ENCODE measurements at places on chromosomes 2 and 18.

GRCh38 chr2:28780496-28780895 is 28.9 kb downstream of the PPP1CB start:
- DNase-seq, result no peak

- no peak for DNase-seq
These were observed 42.1 kb downstream of the HS1BP3 start for GRCh38 chr2:20608666-20609348.

DNA sequence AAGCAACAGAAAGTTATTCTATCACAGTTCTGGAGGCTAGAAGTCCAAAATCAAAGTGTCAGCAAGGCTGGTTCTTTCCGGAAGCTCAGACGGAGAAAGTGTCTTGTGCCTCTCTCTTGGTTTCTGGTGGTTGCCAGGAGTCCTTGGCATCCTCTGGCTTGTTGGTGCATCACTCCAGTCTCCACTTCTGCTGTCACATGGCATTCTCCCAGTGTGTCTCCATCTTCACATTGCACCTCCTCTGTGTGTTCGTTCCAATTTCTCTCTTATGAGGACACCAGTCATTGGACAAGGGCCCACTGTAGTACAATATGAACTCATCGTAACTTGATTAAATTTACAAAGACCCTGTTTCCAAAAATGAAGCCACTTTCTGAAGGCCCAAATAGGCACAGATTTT is 175.4 kb upstream of the ATP5MC3 start:
- DNase-seq, result no peak

DNA sequence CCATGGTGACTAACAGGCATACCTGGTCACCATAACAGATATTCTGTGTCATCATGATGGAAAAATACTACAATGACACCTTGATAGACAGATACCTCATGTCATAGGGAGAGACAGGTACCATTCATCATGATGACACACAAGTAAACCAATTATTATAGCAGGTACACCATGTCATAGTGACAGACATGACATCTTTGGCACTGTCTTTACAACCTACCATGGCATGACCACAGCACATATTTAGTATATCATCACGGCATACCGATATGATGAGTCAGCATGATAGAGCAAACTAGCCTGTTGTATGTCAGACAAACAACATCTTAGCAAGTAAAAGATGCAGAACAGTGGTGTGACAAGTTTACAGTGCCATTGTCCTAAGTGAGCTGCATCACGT is 101.3 kb upstream of the KLHL29 start:
- DNase-seq, result no peak

DNA sequence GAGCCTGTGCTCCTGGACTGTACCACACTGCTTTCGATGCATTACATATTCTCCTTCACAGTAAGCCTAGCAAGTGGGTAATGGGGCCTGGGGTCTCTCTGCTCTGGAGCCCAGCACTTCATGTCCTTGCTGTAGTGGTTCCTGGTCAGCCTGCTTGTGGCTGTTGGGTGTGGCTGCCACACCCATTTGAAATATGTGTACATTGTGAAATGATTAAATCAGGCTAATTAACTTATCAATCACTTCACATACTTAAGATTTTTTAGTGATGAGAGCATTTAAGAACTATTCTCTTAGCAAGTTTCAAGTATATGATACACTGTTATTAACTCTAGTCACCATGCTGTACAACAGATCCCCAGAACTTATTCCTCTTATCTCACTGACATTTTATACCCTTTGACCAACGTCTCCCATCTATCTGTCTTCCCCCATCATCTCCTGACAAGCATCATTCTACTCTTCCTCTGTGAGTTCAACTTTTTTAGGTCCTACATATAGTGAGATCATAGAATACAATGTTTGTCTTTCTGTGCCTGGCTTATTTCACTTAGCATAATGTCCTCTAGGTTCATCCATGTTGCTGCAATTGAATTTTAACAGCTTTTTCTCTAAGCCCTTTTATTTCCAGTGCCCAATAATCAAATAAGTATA is 92.1 kb downstream of the LYPD6 start:
- peak; percentile 15 for DNase-seq

GRCh38 chr2:36485521-36485920 is 112.4 kb downstream of the FEZ2 start:
- peak; percentile 92 for DNase-seq

DNA sequence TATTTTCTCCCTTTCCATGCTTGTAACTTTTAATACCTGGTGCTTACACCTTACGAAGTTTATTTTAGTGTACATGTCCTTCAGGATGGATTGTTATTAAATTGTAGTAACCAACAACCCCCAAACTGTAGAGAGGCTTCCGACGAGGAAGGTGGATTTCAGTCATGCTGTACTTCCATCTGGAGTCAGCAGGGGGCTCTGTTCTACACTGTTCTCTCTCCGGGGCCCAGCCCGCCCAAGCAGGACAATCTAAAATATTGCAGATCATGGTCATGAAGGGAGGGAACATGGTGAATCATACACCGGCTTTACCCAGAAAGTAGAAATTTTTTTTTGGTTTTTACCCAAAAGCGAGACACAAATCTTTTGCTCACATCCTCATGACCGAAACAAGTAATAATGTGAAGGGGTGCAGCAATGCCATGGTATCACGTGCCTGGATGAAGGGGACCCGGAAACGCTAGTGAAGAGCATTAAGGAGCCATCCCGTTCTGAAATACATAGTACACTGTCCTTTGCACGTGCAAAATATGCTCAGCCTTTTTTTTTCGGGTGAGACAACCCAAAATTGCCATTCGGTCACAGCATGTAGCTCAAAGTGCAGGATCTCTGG is 884.8 kb downstream of the EPHA4 start:
- peak; percentile 52 for DNase-seq

DNA sequence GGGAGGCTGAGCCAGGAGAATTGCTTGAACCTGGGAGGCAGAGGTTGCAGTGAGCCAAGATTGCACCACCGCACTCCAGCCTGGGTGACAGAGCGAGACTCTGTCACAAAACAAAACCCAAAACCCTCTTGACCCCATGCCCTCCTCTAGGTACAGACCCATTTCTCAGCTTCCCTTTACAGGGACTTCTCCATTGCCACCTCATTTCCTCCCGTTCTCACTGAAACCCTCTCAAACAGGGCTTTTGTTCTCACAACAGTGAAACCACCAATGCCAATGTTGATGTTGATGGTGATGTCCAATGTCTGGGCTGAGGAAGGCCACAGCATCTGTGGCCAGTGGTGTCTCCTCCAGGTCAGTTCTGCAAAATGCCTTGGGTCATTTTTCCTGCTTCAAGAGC is 69.0 kb upstream of the ZCCHC2 start:
- DNase-seq, result no peak

DNA sequence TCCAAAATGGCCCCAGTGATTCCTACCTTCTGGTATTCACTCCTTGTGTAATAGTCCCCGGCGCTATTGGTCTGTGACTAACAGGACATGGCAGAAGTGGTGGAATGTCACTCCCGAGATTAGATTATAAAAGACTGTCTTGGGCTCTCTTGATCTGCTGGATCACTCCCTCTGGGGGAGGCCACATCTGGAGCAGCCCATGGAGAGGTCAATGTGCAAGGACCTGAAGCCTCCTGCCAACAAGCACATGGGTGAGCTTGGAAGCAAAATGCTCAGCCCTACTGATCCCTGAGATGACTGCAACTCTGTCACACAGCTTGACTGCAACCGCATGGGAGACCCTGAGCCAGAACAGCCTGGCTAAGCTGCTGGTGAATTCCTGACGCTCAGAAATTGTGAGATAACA is 94.3 kb upstream of the GLI2 start:
- DNase-seq, result no peak

DNA sequence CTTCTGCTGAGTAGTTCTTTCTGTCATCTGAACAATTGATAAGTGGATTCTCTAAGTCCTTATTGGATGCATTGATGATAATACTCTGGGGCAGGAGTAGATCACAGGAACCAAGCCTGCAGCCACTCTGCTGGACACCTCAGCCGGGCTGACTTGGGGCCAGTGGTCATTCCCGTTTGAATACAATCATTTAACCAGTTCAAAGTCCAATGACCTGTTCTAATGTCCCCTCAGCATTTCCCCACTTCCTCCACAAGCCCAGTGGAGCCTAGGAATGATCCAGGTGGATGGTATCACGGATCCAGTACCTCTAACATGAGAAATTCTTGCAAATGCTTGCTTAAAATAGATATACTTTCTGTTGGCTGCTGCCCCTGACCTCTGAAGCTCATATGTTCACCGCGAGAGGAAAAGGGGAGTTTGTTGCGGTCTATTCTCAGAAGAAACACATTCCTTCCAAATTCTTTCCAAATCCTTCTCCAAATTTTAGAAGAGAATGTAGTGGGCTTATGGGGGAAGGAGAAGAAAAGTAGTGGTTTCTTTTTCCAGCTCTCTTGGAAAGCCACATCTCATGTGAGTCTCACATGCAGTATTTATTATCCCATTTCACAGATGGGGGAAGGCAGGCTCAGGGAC is 170.9 kb downstream of the INHBB start:
- no peak for DNase-seq

- no peak for DNase-seq
These were observed 187.5 kb upstream of the SALL3 start for GRCh38 chr18:78792094-78792493.

GRCh38 chr2:170711774-170712652 is 3.1 kb upstream of the SP5 start:
- DNase-seq, result no peak

DNA sequence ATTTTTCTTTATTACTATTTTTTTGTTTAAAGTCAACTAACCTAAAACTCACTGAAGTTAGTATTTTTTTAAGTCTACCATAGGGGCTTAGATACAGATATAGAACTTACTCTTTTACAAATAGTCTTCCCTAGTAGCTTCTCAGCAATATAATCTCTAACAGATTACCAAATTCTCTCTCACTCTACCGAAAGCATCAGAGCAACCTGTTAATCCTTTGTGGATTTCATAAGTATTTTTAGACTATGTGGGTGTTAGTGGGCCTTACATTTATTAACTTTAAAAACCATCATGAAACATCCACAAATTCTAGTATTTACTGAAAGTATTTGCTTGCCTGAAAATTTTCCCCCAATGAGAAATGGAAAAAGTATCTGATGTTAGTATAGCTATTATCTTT is 84.6 kb upstream of the TFPI start:
- no peak for DNase-seq

- DNase-seq, result peak; percentile 32
These were observed 25.5 kb upstream of the VIT start for GRCh38 chr2:36670881-36671595.

DNA sequence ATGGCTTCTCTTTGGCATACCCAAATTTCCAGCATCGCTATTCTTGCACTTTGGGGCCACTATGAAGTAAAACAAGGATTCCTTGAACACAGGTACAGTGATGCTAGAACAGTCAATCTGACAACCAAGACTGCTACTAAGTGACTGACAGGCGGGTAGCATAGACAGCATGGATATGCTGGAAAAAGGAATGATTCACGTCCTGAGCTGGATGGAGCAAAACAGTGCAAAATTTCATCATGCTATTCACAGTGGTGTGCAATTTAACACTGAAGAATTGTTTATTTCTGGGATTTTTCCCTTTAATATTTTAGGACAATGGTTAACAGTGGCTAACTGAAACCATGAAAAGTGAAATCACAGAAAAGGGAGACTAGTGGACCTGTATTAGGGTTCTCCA is 1511.2 kb upstream of the ZEB2 start:
- DNase-seq, result no peak

DNA sequence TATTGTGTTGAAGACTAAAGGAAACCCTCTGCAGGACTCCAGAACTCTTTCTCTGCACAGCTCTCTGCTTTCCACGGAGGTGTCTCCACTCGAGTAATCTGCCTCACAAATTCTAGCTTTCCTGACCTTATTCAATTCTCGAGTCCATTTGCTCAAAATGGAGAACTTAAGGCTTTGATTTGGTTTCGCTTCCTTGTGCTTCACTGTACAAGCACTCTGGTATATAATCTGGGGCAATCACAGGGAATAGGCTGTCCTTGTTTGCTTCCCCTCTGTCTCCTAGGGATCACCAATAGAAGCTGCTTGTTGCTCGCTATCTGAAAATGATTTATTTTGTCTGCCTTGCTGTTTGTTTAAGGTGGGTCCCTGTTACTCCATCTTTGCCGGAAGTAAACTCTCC is 129.1 kb upstream of the DOCK10 start:
- no peak for DNase-seq

DNA sequence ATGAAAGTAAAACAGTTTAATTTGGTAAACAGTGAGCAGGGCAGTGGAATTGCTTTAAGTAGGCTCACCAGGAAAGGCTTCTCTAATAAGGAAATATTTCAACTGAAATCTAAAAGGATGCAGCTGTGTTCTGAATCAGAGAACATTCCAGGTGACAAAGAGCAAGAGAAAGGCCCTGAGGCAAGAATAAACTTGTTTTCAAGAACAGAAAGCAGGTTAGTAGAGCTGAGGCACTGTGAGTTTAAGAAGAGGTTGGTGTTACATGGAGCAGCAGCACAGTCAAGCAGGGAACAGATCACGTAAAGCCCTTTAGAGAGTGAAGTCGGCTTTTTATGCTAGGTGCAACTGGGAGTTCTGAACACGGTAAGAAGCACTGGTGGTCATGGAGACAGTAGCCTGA is 57.0 kb upstream of the SCN1A start:
- peak; percentile 79 for DNase-seq

- DNase-seq, result no peak
These were observed 47.5 kb downstream of the ADCY3 start for GRCh38 chr2:24872344-24873115.

DNA sequence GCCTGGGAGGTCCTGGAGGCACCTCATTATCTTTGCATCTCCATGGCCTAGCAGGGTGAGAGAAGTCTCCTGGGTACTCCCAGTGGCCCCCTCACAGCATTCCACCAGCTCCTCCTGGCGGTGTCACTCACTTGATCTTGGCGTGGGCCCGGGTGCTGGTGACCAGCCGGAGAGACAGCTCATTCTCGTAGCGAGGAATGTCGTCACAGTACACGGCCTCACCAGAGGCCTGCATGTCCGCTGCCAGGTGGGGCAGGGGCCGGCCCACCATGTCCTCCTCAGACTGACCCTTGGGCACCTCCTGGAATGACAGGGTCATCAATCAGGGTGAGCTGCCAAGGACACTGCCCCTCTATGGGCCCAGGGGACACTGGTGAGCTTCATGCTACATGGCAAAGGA is 42.4 kb downstream of the XDH start:
- no peak for DNase-seq

DNA sequence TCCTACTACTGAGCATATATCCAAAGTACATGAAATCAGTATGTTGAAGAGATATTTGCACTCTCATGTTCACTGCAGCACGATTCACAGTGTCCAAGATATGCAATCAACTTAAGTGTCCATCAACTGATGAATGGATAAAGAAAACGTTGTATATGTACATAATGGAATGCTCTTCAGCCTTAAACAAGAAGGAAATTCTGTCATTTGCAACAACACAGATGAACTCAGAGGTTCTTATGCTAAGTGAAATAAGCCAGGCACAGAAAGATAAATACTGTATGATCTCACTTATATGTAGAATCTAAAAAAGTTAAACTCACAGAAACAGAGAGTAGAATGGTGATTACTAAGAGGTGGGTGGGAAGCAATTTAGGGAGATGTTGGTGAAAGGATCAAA is 149.2 kb downstream of the EVA1A start:
- DNase-seq, result no peak

GRCh38 chr2:20597860-20598183 is 53.1 kb downstream of the HS1BP3 start:
- no peak for DNase-seq

GRCh38 chr2:205682971-205683501 is 735 bp downstream of the NRP2 start:
- DNase-seq, result peak; percentile 50

Data from endothelial cell of umbilical vein (primary cell).